CD8-positive, alpha-beta memory T cell (primary cell): ENCODE measurements at places on chromosomes 13 and 19. TPM values are rescaled to one million over a fixed set of nuclear protein-coding genes. Genes with fewer than 3 reads are reported as not detected.
A peak's percentile ranks its signal among the peaks of the same experiment; 100 is the strongest.

DNA sequence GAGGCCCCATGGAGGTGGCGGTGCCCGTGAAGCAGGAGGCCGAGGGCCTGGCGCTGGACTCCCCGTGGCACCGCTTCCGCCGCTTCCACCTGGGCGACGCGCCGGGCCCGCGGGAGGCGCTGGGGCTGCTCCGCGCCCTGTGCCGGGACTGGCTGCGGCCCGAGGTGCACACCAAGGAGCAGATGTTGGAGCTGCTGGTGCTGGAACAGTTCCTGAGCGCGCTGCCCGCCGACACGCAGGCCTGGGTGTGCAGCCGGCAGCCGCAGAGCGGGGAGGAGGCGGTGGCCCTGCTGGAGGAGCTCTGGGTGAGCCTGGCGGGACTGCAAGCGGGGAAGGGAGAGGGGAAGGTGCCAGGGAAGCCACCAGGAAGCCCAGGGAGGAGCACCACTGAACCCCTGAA is 5.8 kb downstream of the ZNF444 start:
- peaks cover 9% of the 10 kb centered on the region for H3K4me1 ChIP-seq
- no peak overlapping the region for H3K27ac ChIP-seq
- H3K27me3 ChIP-seq, result no peaks in the 10 kb centered on the region
- no peak overlapping the region for H3K4me3 ChIP-seq

TLE2 gene
- 5.3 TPM for total RNA-seq

DNA sequence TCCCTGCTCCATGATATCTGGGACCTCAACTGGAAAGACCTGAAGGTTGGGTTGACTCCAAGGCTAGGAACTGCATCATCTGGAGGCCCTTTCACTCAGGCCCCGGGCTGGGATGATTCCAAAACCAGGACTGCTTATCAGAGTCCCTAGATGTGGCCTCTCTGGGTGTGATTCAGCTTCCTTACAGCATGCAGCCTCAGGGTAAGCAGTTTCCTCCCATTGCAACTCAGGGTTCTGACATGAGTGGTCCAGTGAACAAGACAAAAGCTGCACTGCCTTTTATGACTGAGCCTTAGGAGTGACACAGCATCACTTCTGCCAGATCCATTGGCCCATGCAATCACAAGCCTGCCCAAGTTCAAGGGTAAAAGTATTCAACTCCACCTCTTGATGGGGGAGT is 502.8 kb downstream of the COG6 start:
- H3K27ac ChIP-seq, result no peak overlapping the region
- no peak for DNase-seq
- no peaks in the 10 kb centered on the region for H3K27me3 ChIP-seq
- H3K36me3 ChIP-seq, result no peaks in the 10 kb centered on the region
- H3K4me1 ChIP-seq, result no peaks in the 10 kb centered on the region
- no peak overlapping the region for H3K4me3 ChIP-seq

GRCh38 chr19:12484011-12484370 is 625 bp downstream of the ZNF709 start:
- DNase-seq, result no peak
- H3K27me3 ChIP-seq, result no peaks in the 10 kb centered on the region
- H3K36me3 ChIP-seq, result no peaks in the 10 kb centered on the region

GRCh38 chr19:40640744-40641143 is 39.6 kb downstream of the LTBP4 start:
- no peaks in the 10 kb centered on the region for H3K27me3 ChIP-seq
- no peak overlapping the region for H3K4me3 ChIP-seq
- DNase-seq, result no peak
- H3K27ac ChIP-seq, result no peak overlapping the region
- no peaks in the 10 kb centered on the region for H3K4me1 ChIP-seq
- H3K36me3 ChIP-seq, result no peaks in the 10 kb centered on the region

ZNF471 gene
- total RNA-seq, result 1.1 TPM

CRLF1 gene
- not detected for total RNA-seq

- H3K27ac ChIP-seq, result peak within 1 kb of the TSS; percentile 88
- H3K4me3 ChIP-seq, result peak within 1 kb of the TSS; percentile 95
- peaks cover 8% of the 10 kb centered on the region for H3K36me3 ChIP-seq
Observed at GRCh38 chr19:49590971-49591730, at the start of gene PRR12. TSS of gene PRR12 (plus strand) at chr19:49591182. CDS start at chr19:49591655, 473 bp downstream.

GRCh38 chr19:17073869-17074633 is 1.2 kb downstream of the HAUS8 start:
- H3K4me3 ChIP-seq, result peak overlapping the region; percentile 86
- peaks cover 31% of the 10 kb centered on the region for H3K4me1 ChIP-seq
- no peaks in the 10 kb centered on the region for H3K36me3 ChIP-seq
- H3K27ac ChIP-seq, result peak overlapping the region; percentile 88

DNA sequence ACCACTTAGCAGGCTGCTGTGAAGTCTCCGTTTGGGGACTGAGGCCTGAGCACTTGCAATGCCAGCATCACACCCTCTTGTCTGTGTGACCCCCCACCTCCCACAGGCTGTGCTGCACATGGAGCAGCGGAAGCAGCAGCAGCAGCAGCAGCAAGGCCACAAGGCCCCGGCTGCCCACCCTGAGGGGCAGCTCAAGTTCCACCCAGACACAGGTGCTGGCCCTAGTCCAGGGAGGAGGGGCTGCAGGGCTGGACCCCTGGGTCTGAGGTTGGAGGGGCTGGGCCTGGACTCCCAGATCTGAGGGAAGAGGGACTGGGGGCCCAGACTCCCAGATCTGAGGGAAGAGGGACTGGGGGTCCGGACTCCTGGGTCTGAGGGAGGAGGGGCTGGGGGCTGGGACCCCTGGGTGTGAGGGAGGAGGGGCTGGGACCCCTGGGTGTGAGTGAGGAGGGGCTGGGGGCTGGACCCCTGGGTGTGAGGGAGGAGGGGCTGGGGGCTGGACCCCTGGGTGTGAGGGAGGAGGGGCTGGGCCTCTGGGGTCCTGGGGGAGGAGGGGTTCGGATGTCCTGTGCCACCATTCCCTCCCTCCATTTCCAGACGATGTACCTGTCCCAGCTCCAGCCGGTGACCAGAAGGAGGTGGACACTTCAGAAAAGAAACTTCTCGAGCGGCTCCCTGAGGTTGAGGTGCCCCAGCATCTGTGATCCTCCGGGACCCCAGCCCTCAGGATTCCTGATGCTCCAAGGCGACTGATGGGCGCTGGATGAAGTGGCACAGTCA is 11.6 kb upstream of the DHDH start:
- H3K4me3 ChIP-seq, result no peak overlapping the region
- no peaks in the 10 kb centered on the region for H3K27me3 ChIP-seq
- H3K36me3 ChIP-seq, result peaks cover 9% of the 10 kb centered on the region
- no peak overlapping the region for H3K27ac ChIP-seq

- no peak overlapping the region for H3K27ac ChIP-seq
- no peaks in the 10 kb centered on the region for H3K36me3 ChIP-seq
- no peak for DNase-seq
- H3K27me3 ChIP-seq, result no peaks in the 10 kb centered on the region
- no peak overlapping the region for H3K4me3 ChIP-seq
- peaks cover 10% of the 10 kb centered on the region for H3K4me1 ChIP-seq
Observed at GRCh38 chr13:30303269-30303668, 4.1 kb downstream of the KATNAL1 start.

GRCh38 chr19:51681286-51681941 is 11.7 kb upstream of the SPACA6 start:
- no peak for DNase-seq
- no peaks in the 10 kb centered on the region for H3K36me3 ChIP-seq
- peaks cover 11% of the 10 kb centered on the region for H3K4me1 ChIP-seq
- H3K27ac ChIP-seq, result no peak overlapping the region
- no peak overlapping the region for H3K4me3 ChIP-seq
- H3K27me3 ChIP-seq, result no peaks in the 10 kb centered on the region

DNA sequence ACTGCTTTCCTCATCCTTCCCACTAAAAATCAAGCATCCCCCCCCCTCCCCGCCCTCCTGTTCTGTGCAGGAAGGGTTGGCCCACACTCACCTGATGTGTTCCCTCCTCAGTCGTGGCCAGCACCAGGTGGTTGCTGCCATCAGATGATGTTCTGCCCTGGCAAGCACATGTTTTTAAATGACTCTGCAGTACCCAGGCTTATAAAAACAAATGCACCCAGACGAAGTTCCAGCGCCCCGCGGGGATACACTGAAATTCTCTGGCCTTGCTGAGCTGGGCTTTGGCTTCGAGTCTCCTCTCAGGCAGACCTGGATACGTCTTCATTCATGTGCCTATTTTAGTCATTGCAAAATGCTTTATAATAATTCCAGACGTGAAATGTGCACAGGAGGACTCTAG is 316.3 kb downstream of the DLEU7 start:
- DNase-seq, result no peak
- H3K4me1 ChIP-seq, result no peaks in the 10 kb centered on the region
- no peak overlapping the region for H3K4me3 ChIP-seq
- no peaks in the 10 kb centered on the region for H3K27me3 ChIP-seq
- H3K36me3 ChIP-seq, result no peaks in the 10 kb centered on the region

CCDC8 gene
- not detected for total RNA-seq

GRCh38 chr19:10270180-10270615 is 722 bp upstream of the ICAM1 start:
- peak overlapping the region; percentile 87 for H3K27ac ChIP-seq
- H3K4me1 ChIP-seq, result peaks cover 21% of the 10 kb centered on the region
- no peaks in the 10 kb centered on the region for H3K27me3 ChIP-seq

DNA sequence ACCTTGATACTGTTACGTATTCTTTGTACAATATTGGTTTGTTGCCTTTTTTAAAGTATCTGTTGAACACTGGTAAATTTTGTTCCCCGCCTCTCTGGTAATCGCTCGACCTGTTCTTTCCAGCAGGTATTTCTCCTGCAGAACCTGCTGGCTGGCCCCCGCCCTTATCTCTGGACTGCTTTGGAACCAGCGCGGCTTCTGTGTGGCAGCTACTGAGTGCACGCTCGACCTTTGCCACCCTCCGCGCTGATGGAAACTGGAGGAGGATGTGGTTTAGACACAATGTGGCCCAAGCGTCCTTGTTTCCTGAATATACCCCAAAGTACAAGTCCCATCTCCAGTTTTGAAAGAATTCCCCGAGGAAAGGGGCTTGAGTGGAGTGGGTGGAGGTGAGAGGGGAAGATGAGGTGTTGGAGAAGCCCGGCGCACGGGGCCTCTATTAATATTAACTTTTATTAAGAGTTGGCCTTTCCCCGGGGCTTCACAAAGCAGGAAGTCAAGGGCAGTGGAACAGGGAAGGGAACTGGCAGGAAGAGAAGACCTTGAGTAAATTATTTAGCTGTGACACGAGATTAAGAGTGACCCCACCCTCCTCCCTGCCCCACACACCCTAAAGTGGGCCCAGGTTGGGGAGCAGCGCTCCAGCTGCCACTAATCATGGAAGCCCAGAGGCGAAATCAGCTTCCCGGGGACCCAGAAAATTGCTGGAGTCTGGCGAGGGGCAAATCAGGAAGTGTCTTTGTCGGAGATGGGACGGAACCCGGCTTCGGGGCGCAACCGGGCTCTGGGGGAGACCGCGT is 16.0 kb downstream of the CDX2 start:
- peaks cover 6% of the 10 kb centered on the region for H3K4me1 ChIP-seq
- no peak overlapping the region for H3K4me3 ChIP-seq
- DNase-seq, result no peak
- H3K27me3 ChIP-seq, result peaks cover 22% of the 10 kb centered on the region

GRCh38 chr13:23928985-23929384 is 31.7 kb upstream of the C1QTNF9B start:
- H3K27me3 ChIP-seq, result no peaks in the 10 kb centered on the region
- no peaks in the 10 kb centered on the region for H3K4me1 ChIP-seq
- no peak overlapping the region for H3K27ac ChIP-seq
- H3K4me3 ChIP-seq, result no peak overlapping the region
- no peak for DNase-seq

ADGRE1 gene
- total RNA-seq, result 0.53 TPM

DNA sequence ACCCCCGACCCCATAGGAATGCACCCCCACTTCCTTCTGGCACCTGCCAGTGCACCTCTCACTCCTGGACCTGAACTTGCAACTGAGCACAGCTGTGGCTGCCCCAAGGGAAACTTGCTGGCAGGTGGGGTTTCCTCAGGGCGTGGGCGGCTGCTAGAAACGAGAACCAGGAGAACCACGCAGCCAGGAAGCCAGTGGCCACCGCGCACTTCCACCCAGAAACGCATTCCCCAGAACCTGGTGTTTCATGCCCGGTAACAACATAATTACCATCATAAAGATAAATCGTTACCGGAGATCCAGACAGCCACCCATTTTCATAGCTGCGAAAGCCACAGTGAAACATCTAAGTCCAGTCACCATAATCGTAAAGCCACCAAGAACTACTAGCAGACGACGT is 75.2 kb upstream of the C13orf46 start:
- no peak overlapping the region for H3K4me3 ChIP-seq
- H3K27me3 ChIP-seq, result no peaks in the 10 kb centered on the region
- peak; percentile 63 for DNase-seq
- no peak overlapping the region for H3K27ac ChIP-seq
- peaks cover 37% of the 10 kb centered on the region for H3K36me3 ChIP-seq

RFPL4AL1 gene
- total RNA-seq, result not detected

- H3K4me3 ChIP-seq, result peak within 1 kb of the TSS; percentile 11
- no peaks in the 10 kb centered on the region for H3K27me3 ChIP-seq
- no peaks in the 10 kb centered on the region for H3K36me3 ChIP-seq
- no peak within 1 kb of the TSS for H3K27ac ChIP-seq
- H3K4me1 ChIP-seq, result peaks cover 47% of the 10 kb centered on the region
Observed at GRCh38 chr19:17794731-17795494, at the start of gene B3GNT3. TSS of gene B3GNT3 (plus strand) at chr19:17795138. CDS start at chr19:17807808, 12,670 bp downstream.

OR7D2 gene
- total RNA-seq, result not detected

FGF14 gene
- not detected for total RNA-seq

DNA sequence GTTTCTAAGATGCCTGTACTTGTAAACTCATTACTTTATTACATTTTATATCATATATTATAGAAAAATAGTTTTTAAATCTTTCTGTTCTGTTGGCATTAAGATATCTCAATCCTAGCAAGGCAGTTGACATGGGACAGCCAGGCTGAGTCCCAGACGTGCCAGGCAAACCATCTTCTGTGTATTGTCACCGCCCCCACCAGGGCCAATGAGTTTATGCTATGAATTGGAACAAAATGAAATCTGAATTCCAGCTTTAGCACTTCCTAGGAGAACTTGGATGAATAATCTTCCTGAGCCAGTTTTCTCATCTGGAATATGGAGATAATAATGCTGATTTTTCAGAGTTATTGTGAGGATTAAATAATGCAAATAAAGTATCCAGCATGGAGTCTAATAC is 79.9 kb upstream of the GSX1 start:
- no peaks in the 10 kb centered on the region for H3K27me3 ChIP-seq
- H3K4me3 ChIP-seq, result no peak overlapping the region
- no peaks in the 10 kb centered on the region for H3K36me3 ChIP-seq
- H3K4me1 ChIP-seq, result no peaks in the 10 kb centered on the region
- peak; percentile 7 for DNase-seq

GRCh38 chr19:42200116-42200715 is 17.3 kb downstream of the DEDD2 start:
- H3K36me3 ChIP-seq, result peaks cover 31% of the 10 kb centered on the region
- H3K27ac ChIP-seq, result peak overlapping the region; percentile 88
- H3K4me1 ChIP-seq, result peaks cover 96% of the 10 kb centered on the region
- DNase-seq, result no peak
- H3K4me3 ChIP-seq, result peak overlapping the region; percentile 61
- H3K27me3 ChIP-seq, result no peaks in the 10 kb centered on the region

GRCh38 chr19:35056513-35057063 is 15.1 kb downstream of the HPN start:
- H3K27ac ChIP-seq, result no peak overlapping the region
- no peaks in the 10 kb centered on the region for H3K36me3 ChIP-seq
- H3K4me3 ChIP-seq, result no peak overlapping the region
- no peaks in the 10 kb centered on the region for H3K4me1 ChIP-seq
